ENCODE measurements at places on chromosomes 16 and 17.

GRCh38 chr17:4974115-4974670, 6.6 kb upstream of the SPAG7 start:
- no peak for DNase-seq

DNA sequence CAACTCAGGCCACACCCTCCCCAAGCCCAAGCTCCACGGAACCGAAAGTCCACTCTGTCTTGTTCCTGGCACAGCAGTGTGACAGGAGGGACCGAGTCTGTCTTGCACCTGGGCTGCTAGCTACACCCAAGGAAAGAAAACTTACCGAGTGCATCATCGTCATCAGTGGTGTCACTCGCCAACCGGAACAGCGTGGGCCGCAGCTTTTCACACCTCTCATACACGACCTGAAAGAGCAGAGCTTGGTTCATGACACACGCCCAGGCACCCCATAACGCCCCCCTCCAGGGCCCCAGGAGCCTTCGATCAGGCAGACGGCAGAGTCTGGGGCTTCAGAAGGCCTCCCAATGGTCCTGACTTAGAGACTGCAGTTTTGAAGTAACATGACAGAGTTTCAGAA, 27.5 kb downstream of the GGA2 start:
- no peak for DNase-seq

- no peak for DNase-seq
Observed at GRCh38 chr16:83438326-83438725, 369.5 kb upstream of the HSBP1 start.

DNA sequence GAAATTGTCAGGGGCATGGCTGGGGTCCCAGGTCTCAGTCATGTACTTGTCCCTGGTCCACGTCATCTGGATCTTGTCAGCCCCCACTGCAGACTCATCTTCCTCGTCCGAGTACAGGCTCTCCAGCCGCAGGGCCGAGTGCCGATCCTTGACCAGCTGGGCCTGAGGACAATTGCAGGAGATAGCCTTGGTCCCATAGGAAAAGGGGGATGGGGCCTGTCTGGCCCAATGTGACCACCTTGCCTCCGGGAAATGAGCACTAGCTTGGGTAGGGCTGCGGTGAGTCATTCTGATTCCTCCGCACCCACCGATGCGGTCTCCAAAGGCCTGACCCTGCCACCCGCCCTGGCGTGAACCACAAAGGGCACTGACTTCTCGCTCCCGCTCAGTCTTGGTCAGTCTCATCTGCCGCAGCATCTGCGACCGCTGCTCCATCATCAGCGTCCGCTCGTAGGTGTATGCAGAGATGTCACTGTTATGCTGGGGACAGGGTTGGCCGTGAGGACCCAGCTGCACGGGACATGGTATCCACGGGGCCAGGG, 1.5 kb upstream of the LCAT start:
- DNase-seq, result no peak

DNA sequence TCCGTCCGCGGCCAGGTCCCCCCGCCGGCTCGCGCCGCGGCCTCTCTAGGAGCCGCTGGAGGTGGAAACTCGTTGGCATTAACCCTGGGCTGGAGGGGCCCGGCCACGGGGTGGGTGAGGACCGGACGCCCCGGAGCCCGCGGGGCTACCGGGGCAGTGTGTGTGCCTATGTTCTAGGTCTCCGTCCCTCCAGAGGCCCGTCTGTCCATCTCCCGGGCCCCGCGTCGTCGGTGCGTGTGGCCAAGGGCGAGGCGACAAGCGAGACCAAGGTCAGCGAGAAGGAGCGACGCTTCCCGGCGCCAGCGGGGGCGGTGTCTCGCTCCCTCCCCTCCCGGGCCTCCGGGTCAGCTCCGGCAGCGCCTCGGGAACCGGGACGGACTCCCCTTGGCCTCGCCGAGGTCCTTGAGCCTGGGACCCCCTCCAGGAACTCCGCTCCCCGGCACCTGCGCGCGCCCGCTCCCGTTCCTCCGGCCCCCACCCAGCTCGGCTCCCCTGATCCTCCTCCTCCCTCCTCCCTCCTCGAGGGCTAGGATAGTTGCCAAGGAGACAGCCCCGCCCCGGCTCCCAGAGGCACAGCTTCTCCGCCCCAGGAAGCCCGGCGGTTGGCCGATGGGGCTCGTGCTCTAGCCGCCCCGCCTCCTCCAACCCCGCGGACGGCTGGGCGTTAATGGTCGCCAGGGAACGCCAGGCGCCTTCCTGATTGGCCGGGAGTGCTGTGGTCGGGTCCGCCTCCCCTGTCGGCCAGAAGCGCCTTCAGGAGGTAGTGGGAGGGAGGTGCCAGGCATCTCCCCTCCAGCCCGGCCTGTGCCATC, 663 bp upstream of the ZNF768 start:
- DNase-seq, result peak; percentile 95

DNA sequence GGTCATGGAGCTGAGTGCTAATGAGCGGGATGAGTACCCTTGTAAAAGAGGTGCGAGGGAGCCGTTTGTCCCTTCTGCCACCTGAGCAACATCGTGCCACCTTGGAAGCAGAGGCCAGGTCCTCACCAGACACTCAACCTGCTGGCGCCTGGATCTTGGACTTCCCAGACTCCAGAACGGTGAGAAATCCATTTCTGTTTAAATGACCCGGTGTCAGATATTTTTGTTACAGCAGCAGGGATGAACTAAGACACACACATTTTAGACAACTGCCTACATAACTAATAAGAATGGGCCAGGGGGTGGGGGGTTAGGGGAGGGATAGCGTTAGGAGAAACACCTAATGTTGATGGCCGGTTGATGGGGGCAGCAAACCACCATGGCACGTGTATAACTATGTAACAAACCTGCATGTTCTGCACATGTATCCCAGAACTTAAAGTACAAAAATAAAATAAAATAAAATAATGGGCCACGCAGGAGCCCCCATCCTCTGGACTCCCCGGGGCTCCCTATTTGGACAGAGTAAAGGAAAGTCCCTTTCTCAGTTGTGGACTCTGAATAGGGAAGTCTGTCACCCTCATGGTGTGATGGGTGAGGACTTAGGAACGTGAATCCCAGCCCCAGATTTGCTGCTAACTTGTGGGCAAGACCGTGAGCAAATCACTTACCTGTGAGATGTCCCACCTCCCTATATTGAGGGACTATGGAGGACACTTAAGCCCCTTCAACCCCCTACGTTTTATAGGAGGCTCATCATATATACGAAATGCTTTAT, 60.6 kb upstream of the DNAH17 start:
- DNase-seq, result no peak

DNA sequence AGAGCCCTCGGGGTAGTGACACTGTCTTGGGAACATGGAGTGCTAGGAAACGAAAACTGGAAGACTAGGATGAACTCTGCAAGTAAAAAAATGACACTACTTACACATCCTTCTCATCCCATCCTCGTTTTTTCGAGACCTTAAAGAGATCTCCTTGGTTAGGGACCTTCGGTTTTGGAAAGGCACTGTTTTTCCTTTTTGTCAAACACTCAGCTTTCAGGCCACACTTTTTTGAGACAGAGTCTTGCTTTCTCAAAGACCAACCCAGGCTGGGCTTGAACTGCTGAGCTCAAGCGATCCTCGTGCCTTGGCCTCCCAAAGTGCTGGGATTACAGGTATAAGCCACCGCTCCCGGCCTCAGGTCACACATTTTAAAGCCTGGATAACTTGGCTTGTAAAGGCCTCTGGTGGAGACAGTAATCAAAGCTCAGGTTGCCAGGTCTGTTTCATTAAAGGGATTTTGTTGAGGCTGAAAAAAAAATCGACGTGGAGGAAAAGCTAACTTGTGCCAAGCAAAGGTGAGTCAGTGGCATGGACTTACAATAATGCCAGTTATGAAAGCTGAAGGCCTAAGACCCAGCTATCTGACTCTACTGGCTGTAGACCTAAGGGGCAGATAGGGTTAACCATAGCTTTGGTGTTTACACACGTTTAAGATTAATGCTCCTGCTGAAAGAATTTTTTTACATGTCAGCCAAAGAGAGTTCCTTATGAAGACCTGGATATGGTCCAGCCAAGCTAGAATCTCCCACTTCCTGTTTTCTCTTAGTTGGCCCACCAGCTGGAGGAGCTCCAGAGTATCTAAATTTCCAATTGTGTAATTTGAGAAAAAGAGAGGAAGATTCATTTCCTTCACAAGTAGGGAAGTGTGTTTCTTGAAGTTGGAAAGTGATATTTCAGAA, 823 bp downstream of the NBR1 start:
- peak; percentile 9 for DNase-seq

DNA sequence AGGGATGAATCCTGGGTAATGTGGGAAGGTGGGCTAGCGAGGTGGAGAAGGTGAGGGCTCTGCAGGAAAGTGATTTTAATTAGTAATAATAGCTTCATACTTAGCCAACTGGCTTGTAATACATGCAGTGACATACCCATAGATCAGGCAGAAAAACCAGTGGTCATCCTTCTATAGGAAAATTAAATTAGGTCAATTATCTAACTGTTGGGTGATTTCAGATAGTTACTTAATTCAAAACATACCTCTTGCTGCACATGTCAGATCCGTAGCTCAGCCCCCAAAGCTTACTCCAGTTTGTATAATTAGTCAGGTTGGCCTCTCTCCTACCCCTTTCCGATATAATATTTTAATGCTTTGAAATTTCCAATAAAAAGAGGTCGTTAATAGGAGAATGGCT, 137.0 kb downstream of the TMEM114 start:
- DNase-seq, result no peak

DNA sequence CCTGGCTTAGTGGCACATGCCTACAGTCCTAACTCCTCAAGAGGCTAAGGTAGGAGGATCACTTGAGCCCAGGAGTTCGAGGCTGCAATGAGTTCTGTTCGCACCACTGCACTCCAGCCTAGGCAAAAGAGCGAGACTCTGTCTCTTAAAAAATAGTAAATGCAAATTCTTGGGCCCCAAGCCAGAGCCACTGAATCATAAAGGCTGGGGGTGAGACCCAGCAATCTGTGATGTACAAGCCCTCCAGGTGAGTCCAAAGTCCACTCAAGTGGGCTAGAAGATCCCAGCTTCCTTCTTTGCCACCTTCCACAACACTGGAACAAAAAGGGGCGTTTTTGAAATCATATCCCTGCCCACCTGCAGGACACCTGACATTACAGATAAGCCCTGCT, 16.9 kb downstream of the TRIM25 start:
- peak; percentile 53 for DNase-seq

DNA sequence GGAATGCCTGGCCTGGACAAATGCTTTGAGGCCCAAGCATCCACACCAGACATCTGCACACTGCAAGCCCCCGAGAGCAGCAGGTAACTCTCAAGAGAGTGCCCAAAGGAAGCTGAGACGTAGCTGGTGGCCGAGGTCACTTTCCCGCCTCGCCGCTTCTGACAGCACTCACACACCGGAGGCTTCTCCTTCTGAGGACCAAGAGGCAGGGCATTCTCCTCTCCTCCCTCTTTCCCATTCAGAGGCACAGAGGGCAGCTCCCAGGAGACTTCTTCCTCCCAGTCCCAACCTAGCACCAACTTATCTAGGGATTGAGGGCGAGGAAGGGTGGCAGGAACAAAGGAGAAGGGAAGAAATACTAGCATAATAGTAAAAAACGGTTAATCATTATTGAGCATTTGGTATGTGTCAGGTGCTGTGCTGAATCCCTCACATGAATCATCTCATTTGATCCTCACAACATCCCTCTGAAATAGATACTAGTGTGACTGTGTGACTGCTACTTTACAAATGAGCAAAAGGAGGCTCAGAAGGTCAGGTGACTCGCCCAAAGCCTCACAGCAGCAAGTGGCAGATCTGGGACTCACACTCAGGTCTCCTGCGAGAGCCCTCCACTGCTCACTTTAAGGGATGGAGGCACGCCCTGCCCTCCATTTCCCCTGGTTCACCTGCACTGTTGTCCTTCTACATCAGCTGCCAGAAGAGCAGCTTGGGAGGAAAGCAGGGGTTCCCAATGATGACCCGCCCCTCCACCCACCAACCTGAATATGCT, 41.8 kb downstream of the MYO18A start:
- peak; percentile 33 for DNase-seq

DNA sequence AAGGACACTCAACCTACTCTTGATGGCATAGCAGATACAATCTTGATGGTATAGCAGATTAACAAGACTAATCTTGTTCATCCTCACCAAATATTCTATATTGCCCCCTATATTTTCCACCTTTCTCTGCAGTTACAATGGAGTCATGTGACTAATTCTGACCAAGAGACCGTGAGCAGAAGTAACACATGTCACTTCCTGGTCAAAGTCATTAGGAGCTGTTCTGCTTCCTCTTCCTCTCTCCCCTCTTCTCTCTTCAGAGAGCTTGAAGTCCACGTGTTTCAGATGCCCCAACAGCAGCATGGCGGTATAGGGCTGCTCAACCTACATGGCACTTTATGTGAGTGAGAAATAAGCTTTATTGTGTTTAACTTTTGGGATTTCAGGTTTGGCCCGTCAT, 55.3 kb upstream of the ERCC4 start:
- no peak for DNase-seq

DNA sequence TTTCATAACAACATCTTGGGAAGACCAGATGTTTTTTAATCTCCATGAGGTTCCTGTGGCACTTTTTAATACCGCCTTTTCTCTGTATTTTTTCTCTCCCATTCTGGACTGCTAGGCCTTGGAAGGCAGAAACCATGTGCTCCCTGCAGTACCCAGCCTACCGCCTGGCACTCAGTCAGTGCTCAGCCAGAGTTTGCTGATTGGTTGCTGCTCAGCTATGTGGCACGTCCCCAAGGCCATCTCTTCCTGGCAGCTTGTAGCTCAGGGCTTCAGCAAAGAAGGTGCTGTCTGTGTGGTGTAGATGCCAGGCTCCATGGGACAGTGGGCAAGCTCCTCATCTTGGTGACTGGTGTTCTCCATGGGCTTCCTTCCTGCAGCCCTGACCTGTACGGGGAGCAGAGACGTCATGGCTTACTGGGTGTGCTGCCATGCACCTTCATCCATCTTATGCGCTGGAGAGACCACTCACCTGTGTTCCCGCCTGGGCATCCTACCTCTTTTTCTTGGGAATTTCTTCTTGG, 86.7 kb downstream of the CLEC16A start:
- DNase-seq, result no peak

- peak; percentile 23 for DNase-seq
Observed at GRCh38 chr16:88804173-88804551, 573 bp downstream of the CDT1 start.

GRCh38 chr16:86547286-86547685, 7.7 kb downstream of the MTHFSD start:
- DNase-seq, result no peak

- DNase-seq, result peak; percentile 83
Observed at GRCh38 chr16:57349212-57350031, 9.2 kb upstream of the CCL22 start.

DNA sequence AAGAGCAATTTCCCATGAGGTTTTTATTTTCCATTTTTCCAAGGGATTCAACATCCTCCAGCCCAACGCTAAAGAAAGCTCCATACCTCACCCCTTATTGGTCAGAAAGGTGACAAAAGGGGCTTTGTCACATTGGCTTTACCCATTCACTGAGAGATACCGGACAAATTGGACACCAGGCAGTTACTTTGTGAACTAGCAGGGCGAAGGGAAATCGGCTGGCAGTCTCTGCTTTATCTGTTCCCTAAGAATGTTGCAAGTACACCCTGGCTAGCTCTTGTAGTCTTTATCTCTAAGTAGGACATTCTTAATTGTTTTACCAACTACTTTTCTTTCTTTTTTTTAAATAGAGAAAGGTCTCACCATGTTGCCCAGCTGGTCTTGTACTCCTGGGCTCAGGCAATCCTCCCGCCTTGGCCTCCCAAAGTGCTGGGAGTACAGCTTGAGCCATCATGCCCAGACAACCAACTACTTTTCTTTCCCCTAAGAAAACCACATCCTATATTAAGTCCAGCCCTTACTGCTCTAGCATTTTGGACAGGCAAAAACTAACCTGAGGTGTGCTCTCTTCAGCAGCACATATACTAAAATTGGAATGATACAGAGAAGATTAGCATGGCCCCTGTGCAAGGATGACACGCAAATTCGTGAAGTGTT, 16.8 kb downstream of the PRPSAP1 start:
- DNase-seq, result no peak

GRCh38 chr16:30923554-30924075, at the start of gene FBXL19:
FBXL19 (plus strand) TSS chr16:30923572; CDS start chr16:30925755, 2,183 bp downstream.
- DNase-seq, result no peak
